Progenitor cell of endocrine pancreas (in vitro differentiated cells): ENCODE measurements at places on chromosomes 5 and 9. TPM values are rescaled to one million over a fixed set of nuclear protein-coding genes. Genes with fewer than 3 reads are reported as not detected.
A peak's percentile ranks its signal among the peaks of the same experiment; 100 is the strongest.

Gene SYK
- 7.4 and 9.6 TPM in 2 replicates for total RNA-seq

DNA sequence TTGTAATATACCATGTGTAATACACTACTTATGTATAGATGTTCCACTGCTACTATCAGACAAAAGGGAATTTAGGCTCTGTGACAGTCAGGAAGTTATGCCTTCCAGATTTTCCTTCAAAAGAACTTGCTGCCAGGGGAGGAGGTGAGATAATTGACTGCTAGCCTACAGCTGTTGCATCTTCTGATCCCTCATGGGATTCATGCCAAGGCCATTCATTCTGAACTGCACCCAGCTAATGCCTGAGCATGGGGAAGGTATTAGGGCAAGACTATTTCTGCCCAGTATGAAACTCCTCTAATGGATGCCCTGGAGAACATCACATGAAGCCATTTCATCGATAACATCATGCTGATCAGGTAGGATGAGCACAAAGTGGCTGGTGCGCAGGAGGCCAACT is 746.5 kb upstream of the ZNF608 start:
- H3K27me3 ChIP-seq, result no peaks in the 10 kb centered on the region
- H3K4me3 ChIP-seq, result no peak overlapping the region
- peaks cover 22% of the 10 kb centered on the region for H3K4me1 ChIP-seq
- DNase-seq, result no peak
- H3K36me3 ChIP-seq, result no peaks in the 10 kb centered on the region
- no peak overlapping the region for H3K27ac ChIP-seq

DNA sequence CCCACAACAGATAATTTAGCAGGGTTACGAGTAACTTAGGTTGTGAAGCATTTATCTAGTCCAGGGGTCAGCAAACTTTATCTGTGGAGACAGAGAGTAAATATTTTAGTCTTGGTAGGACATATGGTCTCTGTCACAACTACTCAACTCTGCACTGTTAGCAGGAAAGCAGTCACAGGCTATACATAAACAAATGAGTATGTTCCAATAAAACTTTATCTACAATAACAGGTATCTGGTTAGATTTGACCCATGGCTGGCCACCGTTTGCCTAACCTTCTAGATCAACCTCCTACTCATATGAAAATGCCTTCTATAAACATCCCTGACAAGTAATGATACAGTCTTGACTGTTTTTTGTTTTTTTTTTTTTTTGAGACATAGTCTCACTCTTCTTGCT is 13.0 kb upstream of the HK3 start:
- no peak for DNase-seq
- peaks cover 5% of the 10 kb centered on the region for H3K4me1 ChIP-seq
- H3K36me3 ChIP-seq, result peaks cover 9% of the 10 kb centered on the region
- no peak overlapping the region for H3K4me3 ChIP-seq

DNA sequence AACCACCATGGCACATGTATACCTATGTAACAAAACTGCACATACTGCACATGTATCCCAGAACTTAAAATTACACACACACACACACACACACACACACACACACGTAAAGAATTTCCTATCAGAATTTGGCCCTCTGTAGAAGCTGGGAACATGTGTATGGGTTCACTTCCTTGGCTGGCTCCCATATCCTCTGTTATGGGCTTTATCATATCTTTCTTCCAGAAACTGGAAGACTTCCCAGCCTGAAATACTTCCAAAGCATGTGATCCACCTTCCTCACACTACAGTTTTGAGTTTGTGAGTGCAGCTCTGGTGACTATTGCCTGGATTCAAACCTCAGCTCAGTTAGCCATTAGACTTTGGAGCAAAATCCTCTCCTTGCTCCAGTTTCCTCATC is 78.6 kb upstream of the GDNF start:
- DNase-seq, result no peak
- H3K4me1 ChIP-seq, result no peaks in the 10 kb centered on the region
- H3K36me3 ChIP-seq, result no peaks in the 10 kb centered on the region
- peaks cover 5% of the 10 kb centered on the region for H3K27me3 ChIP-seq
- H3K27ac ChIP-seq, result no peak overlapping the region

DNA sequence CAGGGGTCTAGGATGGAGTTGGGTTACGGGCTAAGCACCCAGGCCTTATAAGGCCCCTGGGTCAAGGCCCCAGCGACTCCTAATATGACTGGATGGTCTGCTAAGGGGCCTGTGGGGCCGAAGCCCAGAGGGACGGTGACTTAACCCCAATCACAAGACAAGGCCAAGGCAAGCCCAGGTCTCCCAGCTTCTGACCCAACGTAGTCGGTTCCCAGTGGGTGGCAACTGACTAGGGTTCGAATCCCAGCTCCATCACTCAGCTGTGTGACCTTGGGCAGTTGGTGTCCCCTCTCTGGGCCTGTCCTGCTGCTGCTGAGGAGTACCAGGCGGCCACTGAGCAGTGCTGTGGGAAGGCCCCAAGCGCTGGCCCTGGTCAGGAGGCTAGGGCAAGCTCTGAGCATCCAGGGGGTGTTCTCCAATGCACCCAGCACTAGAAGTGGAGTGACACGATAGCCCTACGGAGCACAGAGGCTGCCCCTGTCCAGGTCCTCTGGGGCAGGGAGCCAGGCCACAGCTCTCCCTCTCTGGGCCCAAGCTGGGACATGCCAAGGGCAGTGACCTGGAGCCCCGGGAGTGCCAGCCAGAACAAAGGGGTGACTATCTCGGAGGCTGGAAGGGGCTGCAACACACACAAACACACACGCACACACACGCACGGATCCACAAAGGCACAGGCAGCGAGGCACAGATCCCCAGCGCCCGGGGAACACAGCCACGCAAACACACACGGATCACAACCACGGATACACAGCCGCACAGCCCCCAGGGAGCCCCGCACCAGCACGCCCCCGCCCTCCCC is 512 bp downstream of the AK1 start:
- peak overlapping the region; percentile 90 for H3K27ac ChIP-seq
- no peaks in the 10 kb centered on the region for H3K27me3 ChIP-seq
- peaks cover 2% of the 10 kb centered on the region for H3K36me3 ChIP-seq
- H3K4me3 ChIP-seq, result peak overlapping the region; percentile 81

GRCh38 chr5:15558240-15558639 is 58.3 kb downstream of the FBXL7 start:
- no peak overlapping the region for H3K27ac ChIP-seq
- no peaks in the 10 kb centered on the region for H3K4me1 ChIP-seq
- no peak overlapping the region for H3K4me3 ChIP-seq
- DNase-seq, result no peak
- H3K27me3 ChIP-seq, result no peaks in the 10 kb centered on the region

- H3K36me3 ChIP-seq, result peaks cover 26% of the 10 kb centered on the region
- DNase-seq, result no peak
- no peaks in the 10 kb centered on the region for H3K27me3 ChIP-seq
- peak overlapping the region; percentile 7 for H3K27ac ChIP-seq
- no peak overlapping the region for H3K4me3 ChIP-seq
- peaks cover 7% of the 10 kb centered on the region for H3K4me1 ChIP-seq
Observed at GRCh38 chr5:65961633-65962032, 35.3 kb downstream of the ERBIN start.

Gene DAPK1
- total RNA-seq, result 202 and 228 TPM in 2 replicates

- H3K4me3 ChIP-seq, result no peak overlapping the region
- no peak for DNase-seq
- H3K27me3 ChIP-seq, result no peaks in the 10 kb centered on the region
- peaks cover 2% of the 10 kb centered on the region for H3K36me3 ChIP-seq
- peak overlapping the region; percentile 91 for H3K27ac ChIP-seq
Observed at GRCh38 chr9:17229945-17230560, 95.2 kb downstream of the CNTLN start.

Gene LMNB1
- total RNA-seq, result 149 and 152 TPM in 2 replicates

DNA sequence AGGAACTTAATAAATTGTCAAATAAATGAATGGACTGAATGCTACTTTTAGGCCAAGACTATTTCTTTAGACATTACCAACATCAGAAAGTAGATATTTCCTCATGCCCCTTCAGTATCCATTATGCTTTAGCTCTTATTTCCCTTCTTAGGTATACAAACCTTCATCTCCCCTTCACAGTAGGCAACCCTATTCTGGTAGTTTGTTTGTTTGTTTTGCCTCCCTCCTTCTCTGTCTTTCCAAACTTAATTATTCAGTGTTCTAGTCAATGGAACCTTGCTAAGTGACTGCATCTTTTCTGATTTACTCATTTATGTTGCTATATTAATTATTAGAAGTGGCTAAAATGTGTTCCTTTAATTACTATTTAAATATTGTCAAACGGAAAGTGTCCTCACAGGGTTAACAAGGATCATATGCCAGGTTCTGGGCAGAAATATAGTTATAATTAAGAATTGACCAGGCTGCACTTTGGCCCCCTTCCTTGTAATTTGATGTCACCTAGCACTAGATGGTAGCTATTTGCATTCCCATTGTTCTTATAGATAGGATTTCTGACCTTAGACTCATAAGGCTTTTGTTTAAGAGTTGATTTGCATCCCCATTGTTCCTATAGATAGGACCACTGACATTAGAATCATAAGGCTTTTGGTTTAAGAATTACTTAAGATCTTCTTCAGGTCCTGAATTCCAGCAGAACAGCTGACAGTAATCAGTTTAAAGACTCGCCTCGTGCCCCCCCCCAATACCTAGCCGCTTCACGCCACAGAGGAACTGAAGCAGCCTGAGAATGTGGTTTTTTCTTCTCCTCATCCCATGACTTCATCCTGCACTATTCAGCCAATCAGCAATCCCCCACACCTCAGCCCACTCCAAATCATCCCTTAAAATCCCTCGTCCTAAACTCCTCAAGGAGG is 84.4 kb upstream of the NUDT12 start:
- no peaks in the 10 kb centered on the region for H3K36me3 ChIP-seq
- no peaks in the 10 kb centered on the region for H3K4me1 ChIP-seq
- no peak overlapping the region for H3K4me3 ChIP-seq
- no peak for DNase-seq
- no peaks in the 10 kb centered on the region for H3K27me3 ChIP-seq
- no peak overlapping the region for H3K27ac ChIP-seq

Gene UNC5A
- total RNA-seq, result 2.8 and 2.9 TPM in 2 replicates

Gene PCDHB5
- total RNA-seq, result 29.4 and 32.4 TPM in 2 replicates
